ENCODE measurements at places on chromosomes 3 and 15.

DNA sequence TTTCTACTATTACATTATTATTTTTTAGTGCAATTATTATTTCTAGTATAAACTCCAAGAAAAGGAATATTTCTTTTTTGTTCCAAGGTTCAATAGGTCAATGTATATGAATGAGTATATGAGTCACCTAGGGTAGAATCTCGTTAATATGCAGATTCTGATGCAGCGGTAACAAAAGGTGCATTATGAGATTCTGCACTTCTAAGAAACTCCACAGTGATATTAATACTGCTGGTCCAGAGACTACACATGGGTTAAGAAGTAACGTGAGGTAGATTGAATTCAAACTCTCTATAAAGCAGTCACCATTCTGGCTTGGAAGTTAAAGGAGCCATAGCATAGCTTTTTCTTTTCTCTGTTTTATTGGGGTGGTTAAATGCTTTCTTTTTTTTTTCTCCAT, 596.2 kb upstream of the TBL1XR1 start:
- DNase-seq: no peak

DNA sequence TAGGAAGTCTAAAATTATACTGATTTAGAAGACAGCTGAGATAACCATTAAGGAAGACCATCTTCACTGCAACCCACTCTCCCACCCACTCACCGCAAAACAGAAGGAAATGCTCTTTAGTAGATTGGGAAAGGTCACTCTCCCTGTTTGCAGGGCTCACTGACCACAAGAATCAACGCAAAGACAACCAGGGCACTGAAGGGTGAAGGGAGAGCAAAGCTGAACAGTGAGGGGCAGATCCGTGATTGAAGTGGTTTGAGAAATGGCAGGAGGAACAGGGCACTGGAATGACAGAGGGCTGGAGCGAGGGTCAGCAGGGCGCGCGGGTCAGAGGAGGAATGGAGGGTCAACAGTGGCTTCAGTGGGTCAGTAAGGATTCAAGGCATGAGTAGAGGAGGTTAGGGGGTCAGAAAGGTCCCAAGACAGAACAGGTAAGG, 520 bp downstream of the MESD start:
- DNase-seq: no peak

- DNase-seq: no peak
These were observed 43.4 kb downstream of the TLE3 start for GRCh38 chr15:70054366-70054765.

GRCh38 chr3:4241595-4242170, 61.5 kb upstream of the SETMAR start:
- DNase-seq: no peak

DNA sequence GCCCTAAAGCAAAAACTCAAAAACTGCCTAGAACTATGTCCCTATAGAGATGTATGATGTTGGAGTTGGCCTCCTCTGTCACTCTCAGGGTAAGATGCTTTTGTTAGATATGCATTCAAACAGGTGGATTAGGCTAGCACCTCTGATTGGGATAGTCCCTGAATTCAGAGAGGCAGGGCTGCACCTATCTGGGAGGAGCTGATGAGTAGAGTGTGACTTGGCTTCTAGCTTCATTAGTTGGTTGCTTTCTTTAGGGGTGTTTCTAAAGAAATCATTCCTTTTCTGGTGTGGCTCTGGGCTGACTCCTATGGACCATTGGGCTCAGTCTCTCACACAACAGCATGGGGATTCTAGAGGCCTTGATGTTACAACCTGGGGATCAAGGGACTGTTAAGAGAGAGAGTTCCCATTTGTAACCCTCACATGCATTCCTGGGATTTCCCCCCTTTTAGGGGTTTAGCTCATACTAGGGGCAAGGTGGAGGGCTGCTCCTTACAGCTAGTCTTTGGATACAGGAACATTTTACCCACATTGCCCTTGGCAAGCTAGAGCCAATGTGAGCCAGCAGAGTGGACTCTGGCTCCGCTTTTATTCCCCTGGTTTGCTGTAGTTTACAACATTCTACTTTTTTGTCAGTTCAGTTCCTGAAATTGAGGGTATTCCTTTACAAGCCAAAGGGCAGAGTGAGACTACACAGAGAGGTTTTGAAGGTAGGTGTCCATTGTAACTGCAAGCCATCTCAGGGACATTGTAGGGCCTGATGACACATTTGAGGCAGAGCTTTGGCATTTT, 7.5 kb downstream of the ZNF592 start:
- no peak for DNase-seq

GRCh38 chr3:19149368-19149767, 1.1 kb downstream of the KCNH8 start:
- DNase-seq: no peak

DNA sequence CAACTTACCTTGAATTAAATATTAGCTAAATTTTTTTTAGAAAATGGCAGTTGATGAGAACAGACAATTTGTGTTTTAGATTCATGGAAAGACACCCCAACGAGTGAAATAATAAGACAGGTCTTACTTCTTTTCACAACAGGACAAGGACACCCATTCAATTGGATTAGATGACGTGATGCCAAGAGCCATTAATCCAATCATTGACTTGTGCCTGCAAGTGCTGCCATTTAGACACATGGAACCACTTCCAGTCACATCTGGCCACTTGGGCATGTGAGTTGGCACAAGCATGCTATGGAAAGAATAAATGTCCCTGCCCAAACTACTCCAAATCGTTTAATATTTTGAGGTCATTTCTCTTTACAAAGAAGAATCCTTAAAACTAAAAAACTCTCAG, 1308.8 kb downstream of the ROBO2 start:
- no peak for DNase-seq

DNA sequence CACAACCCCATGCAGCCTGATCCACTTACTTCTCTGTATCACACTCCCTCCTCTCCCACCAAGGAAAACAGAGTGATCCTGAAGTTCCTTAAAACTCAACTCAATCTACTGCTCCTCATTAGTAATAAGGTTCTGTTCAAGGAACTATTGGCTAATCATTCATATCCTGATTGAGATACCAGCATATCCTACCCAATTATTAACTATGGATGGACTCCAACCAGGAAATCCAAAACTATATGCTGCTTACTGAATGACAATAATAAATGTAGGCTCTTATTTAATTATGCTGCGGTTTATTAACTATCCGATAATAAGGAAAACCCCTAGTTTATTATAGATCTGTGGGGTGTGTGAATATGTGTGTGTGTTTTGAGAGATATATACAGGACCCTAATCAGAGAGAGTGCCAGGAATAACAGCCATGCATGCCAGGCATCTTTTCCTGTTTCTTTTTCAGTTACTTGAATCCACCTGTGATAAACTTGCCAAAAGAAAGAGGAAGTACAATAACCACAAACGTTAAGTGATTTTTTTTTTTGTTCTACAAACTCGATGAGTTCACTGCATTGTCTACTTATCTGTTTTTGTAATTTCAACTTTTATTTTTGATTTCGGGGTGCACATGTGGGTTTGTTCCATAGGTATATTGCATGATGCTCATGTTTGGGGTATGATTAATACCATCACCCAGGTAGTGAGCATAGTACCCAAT, 1031.7 kb upstream of the CFAP20DC start:
- no peak for DNase-seq

- DNase-seq: no peak
These were observed 28.6 kb upstream of the KBTBD12 start for GRCh38 chr3:127886231-127886955.

DNA sequence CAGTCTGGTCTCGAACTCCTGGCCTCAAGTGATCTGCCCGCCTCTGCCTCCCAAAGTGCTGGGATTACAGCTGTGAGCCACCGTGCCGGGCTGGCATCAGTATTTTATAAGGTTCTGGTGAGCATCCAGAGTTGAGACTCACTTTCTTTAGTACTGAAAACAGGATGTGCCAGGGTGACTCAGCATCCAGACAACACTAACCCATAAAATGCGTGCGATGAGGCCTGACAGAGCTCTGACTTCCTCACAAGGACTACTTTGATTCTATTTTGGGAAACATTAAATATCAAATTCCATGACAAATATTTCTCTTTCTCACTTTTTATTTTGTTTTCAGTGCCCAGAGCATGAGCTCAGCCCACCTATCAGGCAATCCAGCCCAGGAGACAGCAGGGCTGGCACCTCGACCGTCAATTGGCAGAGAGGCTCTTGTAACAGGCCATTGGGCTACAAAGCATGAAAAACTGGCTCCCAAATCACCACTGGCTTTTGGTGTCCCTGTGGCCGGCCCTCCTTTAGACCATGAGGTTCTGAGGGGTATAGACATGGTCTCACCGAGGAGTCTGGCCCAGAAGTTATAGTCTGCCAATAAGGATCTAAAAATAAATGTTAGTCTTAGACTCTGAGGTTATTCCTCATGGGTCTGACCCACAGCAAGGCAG, 75.0 kb downstream of the FEM1B start:
- peak; percentile 95 for DNase-seq
